ENCODE measurements at places on chromosomes 12 and 14. TPM values are rescaled to one million over a fixed set of nuclear protein-coding genes. Genes with fewer than 3 reads are reported as not detected.

The NDRG2 gene
- 368 TPM for total RNA-seq

- DNase-seq, result peak; percentile 66
These were observed 1.9 kb downstream of the MED21 start for GRCh38 chr12:27024291-27024690.

- DNase-seq, result no peak
These were observed 3.2 kb upstream of the SPTSSA start for GRCh38 chr14:34465069-34465859.

GRCh38 chr14:38549564-38549963 is 293.7 kb upstream of the CLEC14A start:
- DNase-seq, result no peak

The SMIM41 gene
- 0.95 TPM for total RNA-seq

GRCh38 chr14:93804654-93805053 is 16.4 kb upstream of the PRIMA1 start:
- no peak for DNase-seq

The CRADD gene
- total RNA-seq, result 37.8 TPM

- no peak for DNase-seq
These were observed 218.9 kb upstream of the TMTC1 start for GRCh38 chr12:30002677-30003076.

GRCh38 chr14:92455231-92455630 is 58.4 kb upstream of the RIN3 start:
- no peak for DNase-seq

The NKX2-1 gene
- total RNA-seq, result not detected

DNA sequence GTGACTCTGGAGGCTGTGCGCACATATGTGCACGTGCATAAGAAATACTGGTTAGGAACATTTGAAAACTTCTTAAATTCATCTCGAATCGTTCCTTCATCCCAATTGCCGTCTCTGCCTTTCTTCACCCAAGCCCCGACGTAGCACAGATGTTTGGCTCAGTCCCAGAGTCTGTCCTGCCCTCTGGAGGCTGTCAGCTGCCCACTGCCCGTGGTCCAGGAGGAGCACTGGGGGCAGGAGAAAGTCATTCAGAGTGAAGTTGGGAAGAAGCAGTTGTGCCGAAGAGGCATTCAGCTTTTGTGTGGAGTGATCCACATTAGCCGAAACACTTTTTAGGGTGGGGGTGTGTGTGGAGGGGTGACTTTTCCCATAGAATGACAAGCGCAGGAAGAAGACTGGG is 124.9 kb downstream of the TSPAN9 start:
- no peak for DNase-seq

- DNase-seq, result no peak
These were observed 25.3 kb downstream of the PPFIBP1 start for GRCh38 chr12:27549236-27549800.

The TPH2 gene
- not detected for total RNA-seq

GRCh38 chr12:122293081-122293480 is 26.8 kb upstream of the VPS33A start:
- DNase-seq, result no peak

DNA sequence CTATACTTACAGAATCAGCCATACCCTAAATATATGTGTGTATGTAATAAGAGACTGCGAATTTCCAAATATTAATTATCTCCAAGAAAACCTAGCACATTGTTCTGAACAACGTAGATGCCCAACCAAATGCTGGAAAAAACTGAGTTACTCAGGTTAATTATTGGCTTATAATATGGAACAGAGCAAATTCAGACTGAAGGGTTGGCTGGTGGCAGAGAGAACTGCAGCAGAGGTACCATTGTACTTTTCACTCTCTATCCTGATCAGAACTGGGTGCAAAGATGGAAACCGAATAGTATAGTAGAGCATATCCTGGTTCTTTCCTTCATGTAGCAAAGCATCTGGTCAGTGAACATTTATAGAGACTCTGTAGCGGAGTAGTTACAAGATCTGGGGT is 185.7 kb downstream of the SLC2A13 start:
- DNase-seq, result no peak

DNA sequence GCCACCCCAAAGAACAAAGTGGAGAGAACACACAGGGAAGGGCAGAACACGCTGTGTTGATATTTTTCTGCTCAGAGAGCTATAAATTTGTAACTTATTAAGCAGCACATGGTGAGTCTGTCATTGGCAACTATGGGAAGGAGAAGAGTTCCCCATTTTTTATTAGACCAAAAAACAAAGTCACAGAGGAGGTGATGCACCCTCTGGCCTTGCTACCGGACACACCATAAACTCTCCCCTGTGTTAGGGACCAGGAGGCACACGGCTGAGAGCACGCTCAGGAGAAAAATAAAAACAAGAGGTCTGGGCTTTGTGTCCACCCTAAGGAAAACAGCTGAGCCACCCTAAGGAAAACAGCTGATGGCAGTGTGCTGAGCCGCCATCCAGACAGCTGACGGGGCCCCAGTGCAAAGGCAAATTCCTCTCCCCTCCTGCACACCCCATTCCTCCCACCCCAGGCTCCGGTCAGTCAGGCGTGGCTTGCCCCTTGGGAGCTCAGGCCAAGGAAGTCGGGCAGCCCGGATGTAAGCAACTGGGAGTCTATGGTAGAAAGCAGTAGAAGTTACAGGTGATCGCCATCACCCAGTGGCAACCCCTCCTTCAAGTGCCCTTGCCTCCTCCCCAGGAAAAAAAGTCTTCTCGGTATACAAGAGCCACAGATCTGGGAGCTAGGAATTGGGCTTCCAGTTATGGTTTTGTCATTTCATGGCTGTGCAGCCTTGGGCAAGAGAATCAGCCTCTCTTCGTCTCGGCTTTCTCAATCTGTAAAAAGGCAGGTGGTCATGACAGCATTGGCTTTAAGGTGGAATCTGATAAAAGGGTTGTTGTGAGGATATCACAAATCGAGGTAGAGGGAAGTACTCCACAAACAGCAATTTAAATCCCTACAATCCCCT is 2.4 kb downstream of the PXN start:
- DNase-seq, result peak; percentile 80

GRCh38 chr12:15556411-15557102 is 232.6 kb downstream of the EPS8 start:
- no peak for DNase-seq

- no peak for DNase-seq
These were observed 283.6 kb downstream of the DPF3 start for GRCh38 chr14:72610096-72610830.

Measured in right cardiac atrium (tissue), 5 donors.